ENCODE measurements at places on chromosomes 13 and 19.

DNA sequence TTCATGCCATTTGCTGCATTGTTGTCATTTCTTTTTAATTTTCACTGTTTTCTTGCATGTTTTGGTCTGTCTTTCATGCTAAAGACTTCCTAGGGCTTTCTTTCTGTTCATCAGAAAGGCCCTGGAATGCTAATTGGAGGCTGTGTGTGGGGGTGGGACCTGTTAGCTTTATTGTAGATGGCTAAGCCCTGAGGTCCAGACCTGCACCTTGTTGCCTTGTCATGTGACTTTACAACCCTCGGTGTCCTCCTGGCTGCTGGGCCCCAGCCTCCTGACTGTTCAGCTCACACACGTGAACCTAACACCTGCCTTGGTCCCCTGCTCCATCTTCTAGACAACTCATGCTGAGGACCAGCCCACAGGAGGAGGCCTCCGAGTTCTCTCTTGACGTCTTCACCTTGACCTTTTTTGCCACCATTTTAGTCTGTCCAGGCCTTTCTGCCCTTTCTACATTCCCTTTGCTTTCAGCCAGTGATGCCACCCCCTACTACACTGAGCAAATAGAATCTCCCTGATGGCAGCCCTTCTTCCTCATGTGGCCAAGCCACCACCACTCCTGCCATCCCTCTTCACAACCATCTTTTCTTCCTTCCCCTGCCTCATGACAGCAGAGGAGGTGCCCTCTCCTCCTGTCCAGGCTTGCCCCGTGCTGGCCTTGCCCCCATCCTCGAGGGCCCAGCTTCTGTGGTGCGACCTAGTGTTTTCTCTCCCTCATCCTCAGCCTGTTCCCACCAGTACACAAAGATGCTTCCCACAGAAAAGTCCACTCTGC, 41.4 kb upstream of the GPI start:
- DNase-seq: no peak

GRCh38 chr13:53238261-53238660, 209.6 kb downstream of the OLFM4 start:
- DNase-seq: peak; percentile 49

DNA sequence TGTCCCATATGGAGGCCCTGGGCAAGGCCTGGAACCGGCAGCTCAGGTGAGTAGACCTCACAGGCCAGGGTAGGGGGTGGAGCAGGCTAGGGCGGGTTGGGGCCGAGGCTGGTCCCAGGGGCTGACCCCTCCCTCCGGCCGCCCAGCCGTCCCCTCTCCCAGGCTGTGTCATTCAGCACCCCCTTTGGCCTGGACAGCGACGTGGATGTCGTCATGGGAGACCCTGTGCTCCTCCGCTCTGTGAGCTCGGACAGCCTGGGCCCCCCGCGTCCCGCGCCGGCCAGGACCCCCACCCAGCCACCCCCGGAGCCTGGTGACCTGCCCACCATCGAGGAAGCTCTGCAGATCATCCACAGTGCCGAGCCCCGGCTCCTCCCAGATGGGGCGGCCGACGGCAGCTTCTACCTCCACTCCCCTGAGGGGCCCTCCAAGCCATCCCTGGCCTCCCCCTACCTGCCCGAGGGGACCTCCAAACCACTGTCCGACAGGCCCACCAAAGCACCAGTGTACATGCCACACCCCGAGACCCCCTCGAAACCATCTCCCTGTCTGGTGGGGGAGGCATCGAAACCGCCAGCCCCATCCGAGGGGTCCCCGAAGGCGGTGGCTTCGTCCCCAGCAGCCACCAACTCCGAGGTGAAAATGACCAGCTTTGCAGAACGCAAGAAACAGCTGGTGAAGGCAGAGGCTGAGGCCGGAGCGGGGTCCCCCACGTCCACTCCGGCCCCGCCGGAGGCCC, 16.0 kb downstream of the CAMSAP3 start:
- DNase-seq: no peak

- DNase-seq: no peak
Measured at GRCh38 chr19:46903458-46903857, 42.7 kb downstream of the ARHGAP35 start.

GRCh38 chr19:30379841-30380610, 7.8 kb downstream of the ZNF536 start:
- DNase-seq: no peak

DNA sequence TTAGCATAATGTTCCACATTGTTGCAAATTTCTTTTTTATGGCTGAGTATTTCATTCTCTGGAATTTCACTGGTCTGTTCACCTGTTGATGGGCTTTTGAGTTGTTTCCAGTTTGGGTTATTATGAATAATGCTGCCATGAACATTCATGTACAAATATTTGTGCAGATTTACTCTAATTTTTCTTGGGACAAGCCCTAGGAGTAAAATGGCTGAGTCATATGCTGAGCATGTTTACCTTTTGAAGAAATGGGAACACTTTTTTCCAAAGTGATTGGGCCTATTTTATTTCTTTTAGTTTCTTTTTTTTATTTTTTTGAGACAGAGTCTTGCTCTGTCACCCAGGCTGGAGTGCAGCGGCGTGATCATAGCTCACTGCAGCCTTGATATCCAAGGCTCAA, 4.7 kb upstream of the FBL start:
- no peak for DNase-seq

GRCh38 chr13:40792284-40793051, 3.1 kb downstream of the SLC25A15 start:
- DNase-seq: no peak

- DNase-seq: no peak
Measured at GRCh38 chr13:113179374-113180230, 21.2 kb downstream of the PROZ start.

- DNase-seq: no peak
Measured at GRCh38 chr13:21175656-21176214, 617 bp downstream of the SKA3 start.

GRCh38 chr19:12757544-12758274, 6.1 kb downstream of the BEST2 start:
- peak; percentile 48 for DNase-seq

DNA sequence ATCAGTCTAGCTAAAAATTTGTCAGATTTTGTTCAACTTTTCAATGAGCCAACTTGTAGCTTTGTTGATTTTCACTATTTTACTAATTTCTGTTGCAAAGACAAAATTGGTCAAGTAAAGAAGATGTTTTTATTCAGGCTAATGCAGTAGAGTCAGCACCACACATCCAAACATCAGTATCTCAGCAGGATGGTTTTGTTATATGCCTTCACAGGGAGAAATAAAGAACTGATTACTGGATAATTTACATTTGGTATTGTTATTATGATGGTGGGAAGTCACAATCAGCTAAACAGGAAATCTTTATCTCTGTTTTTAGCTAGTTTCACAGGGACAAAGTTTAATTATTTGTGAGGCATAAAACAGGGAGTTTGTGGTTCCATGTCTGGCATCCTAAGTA, 713.4 kb downstream of the SLITRK5 start:
- no peak for DNase-seq

DNA sequence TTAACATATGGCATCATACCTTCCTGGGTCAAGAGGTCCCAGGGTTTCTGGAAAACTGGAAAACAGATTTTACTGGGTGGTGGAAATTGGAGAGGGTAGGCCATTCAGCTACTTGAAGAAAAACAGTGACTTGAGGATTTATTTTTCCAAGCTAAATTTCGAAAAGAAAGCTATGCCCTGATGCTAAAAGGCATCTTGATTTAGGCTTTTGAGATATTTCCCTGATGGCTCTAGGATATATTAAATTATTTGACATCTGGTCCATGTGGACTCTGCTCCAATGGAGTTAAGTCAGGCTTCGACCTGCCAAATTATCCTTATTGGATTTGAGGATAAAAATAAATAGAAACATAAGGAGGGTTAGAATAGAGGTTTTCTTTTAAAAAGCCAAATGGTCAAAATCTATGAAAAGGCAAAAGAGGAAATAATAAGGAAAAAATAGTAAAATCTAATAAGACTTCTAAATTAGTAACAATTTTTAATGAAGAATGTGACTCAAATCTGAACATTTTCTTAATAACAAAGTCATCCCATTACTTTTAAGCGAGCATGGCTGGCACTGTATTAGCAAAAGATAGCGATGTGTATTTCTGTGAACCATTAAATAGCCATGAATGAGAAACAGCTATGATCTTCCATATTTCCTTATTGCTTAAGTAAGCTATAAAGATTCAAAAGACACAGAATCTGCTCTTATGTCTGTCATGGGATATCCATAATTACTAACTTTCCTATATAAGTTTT, 190.0 kb upstream of the MIR17HG start:
- DNase-seq: no peak

- DNase-seq: peak; percentile 25
Measured at GRCh38 chr13:84430446-84430845, 548.2 kb upstream of the SLITRK1 start.

DNA sequence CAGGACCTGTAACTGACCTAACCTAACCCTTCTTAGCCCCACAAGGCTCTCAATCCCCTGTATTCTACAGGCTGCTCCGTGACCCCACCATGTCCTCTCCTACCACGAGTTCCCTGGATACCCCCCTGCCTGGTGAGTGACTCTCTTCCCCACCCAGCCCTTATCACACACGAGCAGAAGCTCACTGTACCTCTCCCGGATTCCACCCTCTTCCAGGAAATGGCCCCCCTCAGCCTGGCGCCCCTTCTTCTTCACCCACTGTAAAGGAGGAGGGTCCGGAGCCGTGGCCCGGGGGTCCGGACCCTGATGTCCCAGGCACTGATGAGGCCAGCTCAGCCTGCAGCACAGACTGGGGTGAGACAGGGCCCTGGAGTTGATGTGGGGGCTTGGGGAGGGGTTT, 1.3 kb downstream of the NR1H2 start:
- DNase-seq: no peak

DNA sequence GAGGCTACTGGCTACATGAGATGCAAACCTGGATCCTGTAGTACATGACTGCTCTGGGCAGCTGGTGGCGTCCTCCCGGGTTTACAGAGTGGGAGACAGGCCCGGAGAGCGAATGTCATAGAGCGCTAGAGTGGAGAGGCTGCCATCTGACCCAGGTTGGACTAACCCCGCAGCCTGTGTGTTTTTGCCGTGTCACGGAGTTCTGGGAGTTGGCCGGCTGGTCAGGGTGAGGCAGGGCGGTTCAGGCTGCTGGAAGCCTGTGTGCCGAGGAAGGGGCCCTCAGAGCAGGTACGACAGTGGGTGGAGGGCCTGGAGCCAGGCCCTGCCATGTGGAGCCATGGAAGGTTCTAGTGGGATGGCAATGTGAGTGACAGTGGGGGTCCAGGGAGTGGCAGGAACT, 12.5 kb downstream of the CRTC1 start:
- DNase-seq: no peak

DNA sequence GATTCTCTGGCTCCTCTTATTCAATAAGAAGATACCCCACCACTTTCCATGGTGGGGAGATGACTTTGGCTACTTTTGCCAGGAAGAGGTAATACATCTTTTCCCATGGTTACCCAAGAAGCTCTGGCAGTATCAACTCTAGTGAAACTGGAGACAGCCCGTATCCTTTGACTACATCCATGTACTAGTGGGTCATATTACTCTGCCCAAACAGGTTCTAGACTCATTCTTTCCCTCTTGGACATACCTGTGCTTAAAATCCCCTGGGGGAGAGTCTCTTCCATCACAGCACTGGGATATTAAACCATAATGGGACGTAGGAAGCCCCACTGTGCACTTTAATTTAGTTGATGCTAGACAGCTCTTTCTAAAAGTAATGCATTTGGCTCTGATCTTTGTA, 144.7 kb upstream of the KLF12 start:
- DNase-seq: no peak

DNA sequence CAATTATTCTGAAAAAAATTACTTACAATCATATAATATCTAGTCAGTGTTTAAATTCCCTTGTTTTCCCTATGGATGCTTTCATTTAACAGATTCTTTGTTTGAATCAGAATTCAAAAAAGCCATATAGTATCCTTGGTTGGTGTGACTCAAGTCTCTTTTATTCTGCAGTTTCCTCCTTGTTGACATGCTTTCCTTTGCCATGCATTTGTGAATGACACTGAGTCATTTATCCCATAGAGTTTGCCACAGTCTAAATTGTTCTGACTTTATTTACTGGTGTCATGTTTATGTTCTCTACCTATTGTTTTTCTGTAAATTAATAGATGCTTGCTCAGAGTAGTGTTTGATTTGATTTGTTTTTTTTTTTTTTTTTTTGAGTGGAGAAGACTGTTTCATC, 893.8 kb upstream of the SLC10A2 start:
- DNase-seq: no peak

DNA sequence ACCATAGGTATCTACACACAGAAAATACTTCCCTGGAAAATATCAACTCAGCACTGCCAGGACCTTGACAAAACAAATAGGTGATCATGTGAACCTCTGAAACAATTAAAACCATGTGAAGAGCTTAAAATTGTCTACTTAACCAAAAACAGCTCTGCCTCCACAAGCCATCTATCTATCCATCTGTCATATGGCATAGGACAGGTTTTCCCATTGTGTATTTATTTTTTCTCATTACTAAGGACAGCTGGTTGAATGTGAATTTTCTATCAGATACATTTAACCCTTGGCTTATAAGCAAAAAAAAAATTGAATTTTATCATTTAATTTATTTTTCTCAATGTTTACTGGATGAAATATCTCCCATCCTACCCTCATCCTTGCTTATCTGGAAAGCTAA, 279.5 kb downstream of the PCDH9 start:
- DNase-seq: no peak

GRCh38 chr13:29561918-29562317, 33.6 kb downstream of the SLC7A1 start:
- no peak for DNase-seq
